ENCODE measurements at places on chromosomes 2 and 18. TPM values are rescaled to one million over a fixed set of nuclear protein-coding genes. Genes with fewer than 3 reads are reported as not detected.
A peak's percentile ranks its signal among the peaks of the same experiment; 100 is the strongest.

CRACDL gene
- 0.18 TPM for total RNA-seq

- H3K36me3 ChIP-seq, result no peaks in the 10 kb centered on the region
- no peak overlapping the region for H3K27ac ChIP-seq
- H3K27me3 ChIP-seq, result no peaks in the 10 kb centered on the region
- no peaks in the 10 kb centered on the region for H3K4me1 ChIP-seq
These were observed 19.1 kb upstream of the SERPINE2 start for GRCh38 chr2:224058048-224058775.

- no peaks in the 10 kb centered on the region for H3K4me1 ChIP-seq
- no peak overlapping the region for H3K4me3 ChIP-seq
- no peaks in the 10 kb centered on the region for H3K36me3 ChIP-seq
- DNase-seq, result no peak
- no peaks in the 10 kb centered on the region for H3K27me3 ChIP-seq
These were observed 164.2 kb downstream of the INHBB start for GRCh38 chr2:120509991-120510735.

BCL2 gene
- 102 TPM for total RNA-seq

GRCh38 chr2:167860082-167860481, 387.3 kb downstream of the STK39 start:
- no peaks in the 10 kb centered on the region for H3K36me3 ChIP-seq
- H3K4me3 ChIP-seq, result no peak overlapping the region
- DNase-seq, result no peak
- H3K27ac ChIP-seq, result no peak overlapping the region

DNA sequence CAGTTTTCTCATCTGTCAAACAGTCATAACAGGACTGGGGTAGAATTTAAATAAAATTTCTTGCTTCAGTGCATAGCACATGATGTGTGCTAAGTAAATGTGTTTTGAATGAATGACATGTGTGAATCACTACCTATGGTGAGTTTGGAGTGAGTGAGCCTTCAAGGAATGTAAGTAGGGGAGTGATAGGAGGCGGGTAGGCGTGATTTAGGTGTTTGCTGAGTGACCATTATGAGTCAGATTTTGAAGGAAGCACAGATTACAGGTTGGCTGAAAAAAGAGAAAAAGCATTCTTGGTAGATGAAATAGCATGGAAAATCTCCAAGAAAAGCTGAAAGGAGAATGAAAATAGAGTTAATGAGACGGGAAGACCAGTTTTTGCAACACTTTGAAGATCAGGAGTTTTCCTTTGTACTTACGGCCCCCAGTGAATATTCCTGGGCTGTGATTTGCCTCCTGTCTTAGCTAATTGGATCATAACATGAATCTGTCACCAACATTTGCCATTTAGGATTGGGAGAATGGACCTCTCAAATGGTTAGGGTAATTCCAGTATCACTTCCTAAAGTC, 136.9 kb upstream of the GATA6 start:
- H3K27me3 ChIP-seq, result no peaks in the 10 kb centered on the region
- no peak for DNase-seq
- no peaks in the 10 kb centered on the region for H3K4me1 ChIP-seq

TMEM178A gene
- 0.43 TPM for total RNA-seq

GRCh38 chr2:150234787-150235446, 252.6 kb downstream of the RND3 start:
- no peak for DNase-seq
- H3K36me3 ChIP-seq, result no peaks in the 10 kb centered on the region
- H3K4me3 ChIP-seq, result no peak overlapping the region
- H3K27me3 ChIP-seq, result no peaks in the 10 kb centered on the region
- no peak overlapping the region for H3K27ac ChIP-seq

NXPH2 gene
- not detected for total RNA-seq

GRCh38 chr2:112985090-112985489, 7.3 kb downstream of the IL36G start:
- H3K4me1 ChIP-seq, result peaks cover 18% of the 10 kb centered on the region
- no peak overlapping the region for H3K27ac ChIP-seq
- H3K27me3 ChIP-seq, result peaks cover 4% of the 10 kb centered on the region
- H3K4me3 ChIP-seq, result no peak overlapping the region
- peak; percentile 47 for DNase-seq
- no peaks in the 10 kb centered on the region for H3K36me3 ChIP-seq

ARHGEF4 gene
- 0.25 TPM for total RNA-seq

GRCh38 chr18:34880403-34880802, 160.8 kb upstream of the MAPRE2 start:
- peaks cover 2% of the 10 kb centered on the region for H3K27me3 ChIP-seq
- no peak for DNase-seq
- H3K27ac ChIP-seq, result no peak overlapping the region
- no peaks in the 10 kb centered on the region for H3K36me3 ChIP-seq
- no peaks in the 10 kb centered on the region for H3K4me1 ChIP-seq

DNA sequence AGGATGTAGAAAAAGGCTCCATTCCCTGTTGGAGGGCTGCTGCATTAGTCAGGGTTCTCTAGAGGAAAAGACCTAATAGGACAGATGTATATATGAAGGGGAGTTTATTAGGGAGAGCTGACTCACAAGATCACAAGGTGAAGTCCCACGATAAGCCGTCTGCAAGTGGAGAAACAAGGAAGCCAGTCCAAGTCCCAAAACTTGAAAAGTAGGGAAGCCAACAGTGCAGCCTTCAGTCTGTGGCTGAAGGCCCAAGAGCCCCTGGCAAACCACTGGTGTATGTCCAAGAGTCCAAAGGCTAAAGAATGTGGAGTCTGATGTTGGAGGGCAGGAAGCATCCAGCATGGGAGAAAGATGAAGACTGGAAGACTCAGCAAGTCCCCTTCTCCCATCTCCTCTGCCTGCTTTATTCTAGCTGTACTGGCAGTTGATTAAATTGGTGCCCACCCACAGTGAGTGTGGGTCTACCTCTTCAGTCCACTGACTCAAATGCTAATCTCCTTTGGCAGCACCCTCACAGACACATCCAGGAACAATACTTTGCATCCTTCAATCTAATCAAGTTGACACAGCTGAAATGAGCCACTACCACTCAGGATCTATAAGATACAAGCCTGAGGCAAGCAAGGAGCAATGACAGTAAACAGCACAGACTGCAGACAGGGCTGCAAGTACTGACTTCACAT, 30.0 kb upstream of the ATG16L1 start:
- peaks cover 9% of the 10 kb centered on the region for H3K4me1 ChIP-seq
- peaks cover 7% of the 10 kb centered on the region for H3K36me3 ChIP-seq
- H3K27me3 ChIP-seq, result no peaks in the 10 kb centered on the region

GRCh38 chr18:56902653-56903052, 244.2 kb upstream of the BOD1L2 start:
- no peaks in the 10 kb centered on the region for H3K27me3 ChIP-seq
- peaks cover 2% of the 10 kb centered on the region for H3K36me3 ChIP-seq
- peaks cover 4% of the 10 kb centered on the region for H3K4me1 ChIP-seq
- H3K27ac ChIP-seq, result no peak overlapping the region
- H3K4me3 ChIP-seq, result no peak overlapping the region

DNA sequence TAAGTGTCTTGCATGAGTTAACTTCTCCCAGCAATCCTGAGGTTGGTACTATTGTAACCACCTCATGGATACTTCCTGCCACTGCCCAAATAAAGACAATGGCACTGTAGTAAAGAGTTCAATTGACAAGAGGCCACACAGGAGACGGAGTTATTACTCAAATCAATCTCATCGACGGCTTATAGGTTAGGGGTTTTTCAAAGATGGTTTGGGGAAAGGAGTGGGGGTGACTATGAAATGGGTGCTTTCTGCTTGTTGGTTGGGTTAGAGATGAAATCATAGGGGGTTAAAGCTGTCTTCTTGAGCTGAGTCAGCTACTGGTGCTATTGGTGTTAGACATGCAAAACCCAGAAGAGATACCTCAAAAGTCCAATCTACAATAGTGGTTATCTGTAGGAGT, 1258.0 kb upstream of the ZEB2 start:
- no peaks in the 10 kb centered on the region for H3K4me1 ChIP-seq
- no peak for DNase-seq
- H3K27me3 ChIP-seq, result no peaks in the 10 kb centered on the region
- H3K4me3 ChIP-seq, result no peak overlapping the region
- H3K36me3 ChIP-seq, result no peaks in the 10 kb centered on the region

SLC4A1AP gene
- total RNA-seq, result 27.3 TPM

DNA sequence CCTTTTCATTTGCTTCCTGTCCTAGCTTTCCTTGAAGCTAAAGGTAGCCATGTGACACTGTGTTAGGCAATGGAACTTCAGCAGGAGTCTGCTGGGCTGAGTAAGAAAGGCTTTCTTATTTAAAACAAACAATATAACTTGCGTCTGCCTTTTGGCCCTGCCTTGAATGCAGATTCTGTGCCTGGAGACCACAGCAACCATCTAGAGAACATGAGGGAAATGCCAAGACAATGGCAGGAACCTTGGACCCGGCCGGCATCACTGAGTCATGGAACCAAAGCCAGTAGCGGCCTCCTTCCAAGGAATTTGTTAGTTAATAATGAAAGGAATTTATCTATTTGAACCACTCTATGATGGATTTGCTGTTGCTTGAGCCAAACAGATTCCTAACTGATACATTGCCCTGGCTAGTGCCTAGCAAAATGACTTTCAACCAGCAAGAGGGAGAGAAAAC, 207.5 kb upstream of the EPHA4 start:
- no peaks in the 10 kb centered on the region for H3K4me1 ChIP-seq
- no peak overlapping the region for H3K27ac ChIP-seq
- H3K4me3 ChIP-seq, result no peak overlapping the region
- no peaks in the 10 kb centered on the region for H3K36me3 ChIP-seq
- H3K27me3 ChIP-seq, result no peaks in the 10 kb centered on the region
- no peak for DNase-seq

GRCh38 chr2:217740756-217741155, 262.0 kb downstream of the TNS1 start:
- H3K27ac ChIP-seq, result no peak overlapping the region
- no peaks in the 10 kb centered on the region for H3K36me3 ChIP-seq
- no peak for DNase-seq
- no peak overlapping the region for H3K4me3 ChIP-seq
- H3K27me3 ChIP-seq, result peaks cover 3% of the 10 kb centered on the region
- H3K4me1 ChIP-seq, result no peaks in the 10 kb centered on the region

- no peaks in the 10 kb centered on the region for H3K4me1 ChIP-seq
- no peaks in the 10 kb centered on the region for H3K36me3 ChIP-seq
- H3K27me3 ChIP-seq, result no peaks in the 10 kb centered on the region
- no peak for DNase-seq
- H3K27ac ChIP-seq, result no peak overlapping the region
- H3K4me3 ChIP-seq, result no peak overlapping the region
These were observed 42.6 kb downstream of the GREB1 start for GRCh38 chr2:11576398-11576797.

DNA sequence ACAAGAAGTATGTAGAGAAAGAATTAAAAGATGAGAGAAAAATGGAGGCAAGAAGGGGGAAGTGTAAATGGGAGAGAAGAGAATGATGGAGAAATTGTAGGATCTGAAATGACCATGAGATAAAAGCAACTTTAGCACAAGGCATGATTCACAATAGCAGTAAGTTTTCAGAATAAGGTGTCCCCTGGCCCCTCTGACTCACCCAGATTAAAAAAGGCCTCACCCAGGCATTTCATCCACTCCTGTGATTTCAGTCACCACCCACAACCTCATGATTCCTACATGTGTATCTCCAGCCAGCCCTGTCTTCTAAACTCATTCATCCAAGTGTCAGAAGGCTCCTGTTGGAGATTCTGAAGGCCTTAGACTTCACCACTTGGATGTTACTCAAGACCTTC, 56.6 kb downstream of the SP100 start:
- no peaks in the 10 kb centered on the region for H3K27me3 ChIP-seq
- H3K4me1 ChIP-seq, result peaks cover 43% of the 10 kb centered on the region
- DNase-seq, result peak; percentile 27
- H3K4me3 ChIP-seq, result no peak overlapping the region
- H3K27ac ChIP-seq, result peak overlapping the region; percentile 64
- peaks cover 86% of the 10 kb centered on the region for H3K36me3 ChIP-seq

SPRED2 gene
- 12.6 TPM for total RNA-seq

C2orf72 gene
- total RNA-seq, result 0.98 TPM

- H3K27me3 ChIP-seq, result peaks cover 4% of the 10 kb centered on the region
- H3K4me3 ChIP-seq, result no peak overlapping the region
- H3K36me3 ChIP-seq, result no peaks in the 10 kb centered on the region
- no peak overlapping the region for H3K27ac ChIP-seq
- no peak for DNase-seq
These were observed 66.1 kb upstream of the LRPPRC start for GRCh38 chr2:44061876-44062275.

NPHP1 gene
- 0.13 TPM for total RNA-seq

GRCh38 chr18:61600422-61600821, 267.2 kb downstream of the CDH20 start:
- H3K4me3 ChIP-seq, result no peak overlapping the region
- peaks cover 7% of the 10 kb centered on the region for H3K27me3 ChIP-seq
- no peaks in the 10 kb centered on the region for H3K4me1 ChIP-seq
- no peak for DNase-seq

ZBTB7C gene
- 0.95 TPM for total RNA-seq

GRCh38 chr18:27520401-27520800, 335.3 kb upstream of the CHST9 start:
- H3K36me3 ChIP-seq, result no peaks in the 10 kb centered on the region
- no peak for DNase-seq
- H3K4me3 ChIP-seq, result no peak overlapping the region
- H3K27ac ChIP-seq, result no peak overlapping the region
- no peaks in the 10 kb centered on the region for H3K27me3 ChIP-seq
- H3K4me1 ChIP-seq, result no peaks in the 10 kb centered on the region

RNF152 gene
- total RNA-seq, result 0.03 TPM

DNA sequence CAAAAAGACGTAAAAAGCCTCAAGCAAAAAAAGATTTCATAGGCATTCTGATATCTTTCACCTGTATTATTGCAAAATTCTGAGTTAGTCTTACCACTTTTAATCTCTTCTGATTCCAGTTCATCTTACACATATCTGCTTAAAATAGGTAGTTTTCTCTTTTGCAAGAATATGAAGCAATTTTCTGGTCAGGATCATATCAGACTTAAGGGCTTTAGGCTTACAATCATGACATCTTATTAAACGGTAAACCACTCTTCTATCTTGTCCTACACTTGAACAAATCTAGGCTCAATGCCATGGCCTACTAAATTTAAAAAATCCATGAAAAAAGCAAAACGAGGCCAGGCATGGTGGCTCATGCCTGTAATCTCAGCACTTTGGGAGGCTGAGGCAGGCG, 50.1 kb upstream of the GAREM1 start:
- H3K4me3 ChIP-seq, result no peak overlapping the region
- no peak for DNase-seq
- no peak overlapping the region for H3K27ac ChIP-seq
- H3K4me1 ChIP-seq, result no peaks in the 10 kb centered on the region
- H3K36me3 ChIP-seq, result no peaks in the 10 kb centered on the region

TMEFF2 gene
- not detected for total RNA-seq

- H3K4me1 ChIP-seq, result no peaks in the 10 kb centered on the region
- H3K27ac ChIP-seq, result no peak overlapping the region
- no peak overlapping the region for H3K4me3 ChIP-seq
These were observed 447.5 kb downstream of the TNS1 start for GRCh38 chr2:217555081-217555876.

DNA sequence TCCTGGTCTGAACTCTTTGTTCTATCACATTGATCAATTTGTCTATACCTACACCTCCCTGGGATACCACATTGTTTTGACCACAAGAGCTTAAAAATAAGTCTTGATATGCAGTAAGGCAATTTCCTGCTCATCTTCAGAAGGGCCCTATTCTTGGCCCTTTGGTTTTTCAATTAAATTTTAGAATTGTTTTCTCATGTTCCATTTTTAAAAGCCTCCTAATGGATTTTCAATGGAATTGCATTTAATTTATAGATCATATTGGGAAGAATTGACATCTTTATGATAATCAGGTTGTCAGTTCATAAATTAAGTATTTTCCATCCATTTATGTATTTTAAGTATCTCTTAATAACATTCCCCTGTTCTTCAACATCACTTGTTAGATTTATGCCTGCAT, 47.6 kb upstream of the EPAS1 start:
- no peak overlapping the region for H3K27ac ChIP-seq
- peaks cover 8% of the 10 kb centered on the region for H3K4me1 ChIP-seq
- no peak overlapping the region for H3K4me3 ChIP-seq
- DNase-seq, result no peak
- no peaks in the 10 kb centered on the region for H3K36me3 ChIP-seq
- peaks cover 6% of the 10 kb centered on the region for H3K27me3 ChIP-seq

CFAP65 gene
- not detected for total RNA-seq

RAB6C gene
- 0.10 TPM for total RNA-seq

CNGA3 gene
- not detected for total RNA-seq

Data from activated CD4-positive, alpha-beta memory T cell treated with anti-CD3 and anti-CD28 coated beads, Interleukin-2, amount 10 ng/mL, durations not matched to agents 7 days and 5 days (primary cell).